ENCODE measurements at places on chromosomes 16 and 17.

DNA sequence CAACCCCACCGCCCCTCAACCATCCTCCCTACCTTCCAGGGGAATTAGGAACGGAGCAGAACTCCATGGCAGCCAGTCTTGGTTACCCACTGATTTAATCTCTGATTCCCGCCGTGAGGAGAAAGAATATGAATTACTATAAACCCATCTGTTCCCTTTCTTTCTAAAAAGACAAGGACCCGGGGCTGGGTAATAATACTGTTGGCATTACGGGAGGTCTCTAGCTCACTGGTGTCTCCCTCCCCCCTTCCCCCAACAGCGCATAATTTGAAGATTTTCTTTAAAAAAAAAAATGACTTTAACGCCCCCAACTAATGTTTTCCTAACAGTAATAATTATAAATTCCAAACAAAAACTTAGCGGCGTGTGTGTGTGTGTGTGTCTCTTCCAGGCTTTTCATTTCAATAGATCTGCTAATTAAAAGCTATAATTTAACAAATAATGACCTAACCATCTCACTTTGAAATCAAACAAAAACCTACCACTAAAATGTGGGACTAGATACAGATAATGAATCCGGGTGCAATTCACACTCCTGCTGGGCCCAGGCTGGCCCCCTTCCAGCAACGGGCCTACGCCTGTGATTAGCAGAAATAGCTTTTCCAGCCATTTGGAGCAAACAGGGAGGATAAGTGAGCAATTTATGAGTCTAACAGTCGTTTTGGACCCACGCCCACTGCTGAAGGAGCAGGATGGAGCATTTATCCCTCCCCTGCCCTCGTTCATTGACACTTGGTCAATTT is 18.2 kb upstream of the BHLHA9 start:
- peak; percentile 43 for DNase-seq

DNA sequence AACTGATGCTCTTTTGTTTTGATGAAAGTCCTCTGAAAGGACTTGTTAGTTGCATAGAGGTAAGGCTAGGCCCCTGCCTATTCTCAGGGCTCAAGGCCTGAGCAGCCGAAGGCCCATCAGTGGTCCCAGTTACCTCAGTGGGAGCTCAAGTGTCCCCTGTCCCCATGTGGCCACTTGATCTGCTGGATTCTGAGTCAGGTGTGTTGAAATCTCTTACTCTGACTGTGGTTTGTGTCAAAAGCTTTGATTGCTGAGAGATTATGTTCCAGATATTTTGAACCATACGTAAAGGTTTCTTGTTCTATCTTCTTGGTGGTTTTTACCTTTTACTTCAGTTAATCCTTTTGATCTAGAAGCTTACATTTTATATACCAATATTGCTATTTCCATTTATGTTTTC is 191.7 kb downstream of the LGALS9B start:
- no peak for DNase-seq

DNA sequence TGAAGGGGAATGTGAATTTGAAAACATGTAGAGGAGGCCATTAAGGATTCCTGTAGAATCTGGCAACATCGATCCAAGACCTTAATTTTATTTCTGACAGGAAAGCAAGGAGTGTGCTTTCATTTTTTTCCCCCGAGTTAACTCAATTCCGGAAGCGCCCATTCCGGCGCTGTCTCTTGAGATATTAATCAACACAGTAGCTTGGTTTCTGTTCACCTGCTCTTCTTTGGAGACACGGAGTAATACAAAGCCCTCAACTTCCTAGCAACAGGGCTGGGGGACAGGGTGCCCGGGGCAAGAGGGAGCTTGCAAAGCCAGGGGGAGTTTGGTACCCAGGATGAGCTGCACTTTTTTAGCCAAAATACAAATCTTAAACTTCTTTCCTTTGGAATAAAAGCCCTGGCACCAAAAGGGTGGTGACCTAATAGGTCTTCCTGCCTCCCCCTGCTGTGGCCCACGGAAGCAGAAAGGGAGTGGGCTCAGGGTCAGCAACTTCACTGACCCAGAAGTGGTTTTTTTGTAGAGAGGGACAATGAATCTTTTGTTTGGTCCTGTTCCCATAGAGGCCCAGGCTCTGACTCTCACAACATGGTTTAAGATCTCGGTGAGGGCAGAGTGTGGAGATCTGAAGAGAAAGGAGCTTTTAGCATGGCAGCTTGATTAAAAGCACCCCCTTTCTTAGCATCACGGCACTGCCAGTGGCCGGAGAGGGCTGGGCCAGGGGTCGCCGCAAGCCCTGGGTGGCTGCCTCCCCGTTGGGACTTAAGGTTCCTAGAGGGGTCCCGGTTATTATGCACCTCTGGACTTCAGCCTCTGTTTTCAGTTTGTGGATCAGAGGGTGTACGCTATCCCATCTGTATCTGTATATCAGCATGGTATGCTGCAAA is 207.3 kb downstream of the CCDC182 start:
- peak; percentile 40 for DNase-seq

DNA sequence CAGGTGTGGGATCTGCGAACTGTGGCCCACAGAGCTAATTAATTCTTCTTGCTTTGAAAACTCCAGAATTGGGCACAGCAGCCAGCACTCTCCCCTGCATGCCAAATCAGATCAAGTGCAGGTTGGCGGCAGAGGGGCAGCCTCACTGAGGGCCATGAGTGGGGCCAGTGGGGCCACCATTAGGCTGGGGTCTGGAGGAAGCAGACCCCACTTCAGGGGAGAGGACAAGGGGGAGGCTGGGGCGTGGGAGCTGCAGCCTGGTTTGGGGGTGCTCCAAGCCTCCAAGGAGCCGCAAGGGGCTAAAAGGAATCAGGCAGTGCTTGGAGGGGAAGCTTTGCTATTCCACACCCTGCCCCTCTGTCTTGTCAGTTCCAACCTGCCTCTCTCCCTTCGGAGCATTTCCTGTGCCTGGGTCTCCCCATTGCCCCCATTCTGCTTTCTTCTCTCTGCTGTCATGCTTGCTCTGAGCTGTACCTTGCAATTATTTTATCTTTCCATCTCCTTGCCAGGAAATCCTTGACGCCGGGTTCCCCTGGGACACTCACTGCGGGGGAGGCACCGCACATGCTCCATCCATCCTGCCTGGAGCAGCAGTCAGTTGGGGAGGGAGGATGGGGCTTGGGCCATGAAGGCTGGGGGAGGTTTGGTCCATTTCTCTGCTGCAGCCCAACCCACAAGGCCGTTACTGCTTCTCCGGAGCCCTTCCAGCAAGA is 3.3 kb upstream of the ABCC3 start:
- peak; percentile 31 for DNase-seq

DNA sequence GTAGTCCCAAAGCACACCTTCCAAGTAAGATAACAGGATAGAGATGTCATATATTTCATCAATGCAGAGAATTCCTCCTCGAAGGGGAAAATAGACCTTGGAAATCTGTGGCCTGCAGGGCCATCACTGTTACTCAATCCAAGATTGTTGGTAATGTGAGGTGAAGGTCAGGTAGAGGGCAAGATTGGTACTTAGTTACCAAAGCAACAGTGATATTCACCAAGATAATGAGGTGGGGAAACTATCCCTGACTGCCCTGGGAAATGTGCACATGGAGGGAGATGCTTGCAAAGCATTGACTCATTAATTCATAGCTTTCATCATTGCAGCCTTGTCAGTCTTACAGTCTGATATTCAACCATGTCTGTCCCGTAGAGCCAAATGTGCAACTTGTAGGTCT is 234.1 kb upstream of the MON1B start:
- DNase-seq = no peak

- DNase-seq = no peak
These were observed 84.3 kb upstream of the DOC2B start for GRCh38 chr17:265718-266117.

GRCh38 chr16:67312719-67313118 is 13.8 kb downstream of the KCTD19 start:
- DNase-seq = peak; percentile 24

- no peak for DNase-seq
These were observed 20.5 kb upstream of the FA2H start for GRCh38 chr16:74795104-74795503.

- DNase-seq = no peak
These were observed 9.3 kb downstream of the PDF start for GRCh38 chr16:69321080-69321479.

DNA sequence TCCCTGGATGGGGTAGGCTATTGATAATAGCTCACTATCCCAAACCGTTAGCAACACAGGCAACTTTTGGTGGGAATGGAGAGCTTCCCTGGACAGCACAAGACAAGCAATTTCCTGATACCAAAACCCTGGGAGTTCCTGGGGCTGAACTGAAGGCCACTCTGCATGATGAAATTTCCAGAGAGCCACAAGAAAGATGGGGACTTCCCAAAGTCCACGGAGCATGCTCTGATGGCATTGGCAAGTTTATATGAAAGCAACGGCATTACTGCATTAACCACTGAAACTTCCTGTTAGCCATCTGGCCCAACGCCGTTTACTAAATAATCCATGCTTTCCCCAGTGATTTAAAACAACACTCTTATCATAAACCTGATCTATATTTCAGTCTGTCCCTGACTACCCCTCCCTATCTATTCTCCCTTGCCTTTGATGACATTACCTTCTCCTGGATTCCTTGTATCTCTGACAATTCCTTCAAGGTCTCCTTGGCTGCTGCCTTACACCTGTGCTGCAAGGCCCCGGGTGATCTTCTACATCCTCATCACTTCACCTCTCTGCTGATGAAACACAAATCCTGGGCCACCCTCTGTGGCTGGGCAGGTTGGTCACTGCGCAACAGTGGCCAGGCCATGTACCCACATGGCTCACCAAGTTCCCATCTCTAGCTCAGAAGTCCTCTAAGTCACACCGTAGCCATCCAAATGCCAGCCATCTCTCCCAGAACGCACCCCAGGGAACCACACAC is 108.5 kb upstream of the RCVRN start:
- no peak for DNase-seq

- DNase-seq = no peak
These were observed 10.5 kb upstream of the METRNL start for GRCh38 chr17:83068641-83069570.

DNA sequence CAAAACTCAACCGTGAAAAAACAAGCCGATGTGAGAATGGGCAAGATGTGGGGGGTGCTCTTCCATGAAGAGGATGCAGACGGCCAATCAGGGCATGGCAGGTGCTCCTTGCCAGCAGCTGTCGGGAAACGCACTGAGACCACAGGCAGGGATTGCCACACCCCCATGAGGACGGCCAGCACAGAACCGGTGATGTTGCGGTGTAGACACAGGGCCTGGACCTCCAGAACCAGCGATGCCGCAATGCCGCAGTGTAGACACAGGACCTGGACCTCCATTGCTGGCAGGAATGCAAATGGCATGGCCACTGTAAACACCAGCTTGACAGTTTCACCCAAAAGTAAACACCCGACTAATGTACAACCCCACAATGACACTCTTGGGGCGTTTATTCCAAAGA is 164.9 kb downstream of the BANP start:
- no peak for DNase-seq

- DNase-seq = peak; percentile 94
These were observed 111.6 kb upstream of the HAS3 start for GRCh38 chr16:68993885-68994284.

DNA sequence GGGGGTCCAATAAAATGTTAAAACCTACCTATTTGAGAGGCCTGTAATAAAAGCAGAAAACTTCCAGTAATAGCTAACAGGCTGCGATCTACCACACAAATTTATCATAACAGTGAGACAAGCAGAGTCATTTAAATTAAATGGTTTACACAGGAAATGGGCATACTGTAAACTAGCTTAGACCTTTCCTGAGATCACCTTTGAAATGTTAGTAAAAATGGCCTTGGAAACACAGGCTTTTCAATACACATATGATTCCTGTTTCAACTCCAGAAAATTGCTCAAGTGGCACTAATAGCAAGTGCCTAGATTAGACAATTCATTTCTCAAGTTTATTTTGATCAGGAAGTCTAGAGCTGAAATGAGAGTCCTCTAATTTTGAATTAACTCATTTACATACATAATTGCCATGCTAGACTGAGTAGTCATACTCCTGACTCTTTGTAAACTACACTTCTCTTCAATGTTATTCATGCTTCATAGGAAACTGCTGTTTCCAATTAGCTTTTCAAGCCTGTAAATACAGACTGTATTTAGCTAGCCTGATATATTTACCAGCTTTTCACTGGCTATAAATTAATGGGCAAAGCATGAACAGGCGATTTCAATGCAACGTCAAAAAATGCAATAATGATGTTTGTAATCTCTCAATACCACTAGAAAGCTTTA is 43.3 kb downstream of the PARN start:
- no peak for DNase-seq

DNA sequence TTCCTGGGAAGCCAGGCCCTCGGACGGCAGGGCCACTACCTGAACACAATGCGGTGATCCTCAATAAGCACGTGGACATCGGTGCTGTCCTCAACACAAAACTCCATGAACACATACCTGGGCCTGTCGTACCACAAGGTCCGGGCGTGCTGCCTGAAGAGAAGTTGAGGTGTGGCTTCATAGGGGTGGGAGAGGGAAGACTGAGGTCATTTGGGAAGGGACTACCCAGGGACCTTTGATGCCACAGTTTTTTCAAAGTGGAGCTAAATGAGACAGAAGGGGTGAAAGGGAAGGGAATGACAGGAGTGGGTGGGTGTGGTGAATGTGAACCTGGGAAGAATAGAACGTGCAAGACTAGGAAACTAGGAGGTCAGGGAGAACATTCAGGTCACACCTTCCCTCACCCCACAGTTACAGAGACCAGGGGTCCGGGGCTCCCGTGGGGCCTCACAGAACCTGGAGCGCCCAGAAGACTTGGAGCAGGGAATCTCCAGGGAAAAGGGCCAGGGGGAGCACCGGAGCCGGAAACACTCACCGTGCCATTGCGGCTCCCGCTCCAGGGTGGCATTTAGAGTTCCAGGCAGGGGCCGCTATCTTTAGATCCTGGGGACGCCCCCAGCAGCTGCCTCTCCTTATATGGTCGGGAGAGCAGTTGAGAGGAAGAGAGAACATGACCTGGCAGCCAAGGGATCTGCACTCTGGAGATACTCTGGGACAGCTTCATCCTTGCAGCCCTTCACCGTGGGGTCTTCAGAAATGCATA is at the start of gene PTGES3L:
Gene PTGES3L (minus strand): TSS at position 570 of the 763 bp plus-strand sequence. CDS start 27 bp downstream, at position 543.
- peak; percentile 49 for DNase-seq

- peak; percentile 89 for DNase-seq
These were observed 1.8 kb upstream of the BCAR1 start for GRCh38 chr16:75252946-75253911.

DNA sequence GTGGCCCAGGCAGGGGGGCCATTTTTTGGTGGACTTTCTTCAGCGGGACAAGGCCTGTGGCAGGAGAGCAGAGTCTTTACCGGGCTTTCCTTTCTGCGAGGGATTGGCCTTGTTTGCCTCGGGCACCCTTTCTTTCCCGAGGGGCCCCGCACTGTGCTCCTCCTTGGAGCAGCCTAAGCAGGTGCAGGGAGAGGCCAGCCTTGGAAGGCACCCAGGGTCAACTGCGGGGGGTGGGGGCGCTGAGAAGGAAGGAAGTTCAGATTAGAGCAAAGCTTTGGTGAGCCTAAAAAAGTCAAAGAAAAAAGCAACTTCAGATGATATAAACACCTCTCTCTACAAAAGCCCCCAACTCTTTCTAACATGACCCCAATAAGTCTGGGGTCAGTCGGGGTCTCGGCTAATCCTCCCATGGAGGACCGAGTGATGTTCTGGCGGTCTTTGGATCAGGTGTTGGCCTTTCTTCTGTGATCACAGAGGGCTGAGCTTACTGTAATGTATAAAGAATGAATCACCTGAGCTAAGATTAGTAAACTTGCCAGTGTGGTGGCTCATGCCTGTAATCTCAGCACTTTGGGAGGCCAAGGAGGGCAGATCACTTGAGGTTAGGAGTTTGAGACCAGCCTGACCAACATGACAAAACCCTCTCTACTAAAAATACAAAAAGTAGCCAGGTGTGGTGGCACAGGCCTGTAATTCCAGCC is 63.0 kb downstream of the PGS1 start:
- no peak for DNase-seq

- DNase-seq = peak; percentile 50
These were observed 19.9 kb upstream of the COL1A1 start for GRCh38 chr17:50221266-50221863.

- no peak for DNase-seq
These were observed 48.9 kb downstream of the RABEP1 start for GRCh38 chr17:5330981-5331380.

All from fibroblast of pulmonary artery (primary cell).